CD4-positive, alpha-beta T cell (primary cell): ENCODE measurements at places on chromosomes 4 and X. TPM values are rescaled to one million over a fixed set of nuclear protein-coding genes. Genes with fewer than 3 reads are reported as not detected.

- no peak for DNase-seq
Observed at GRCh38 chr4:85527815-85528214, 52.9 kb downstream of the ARHGAP24 start.

DNA sequence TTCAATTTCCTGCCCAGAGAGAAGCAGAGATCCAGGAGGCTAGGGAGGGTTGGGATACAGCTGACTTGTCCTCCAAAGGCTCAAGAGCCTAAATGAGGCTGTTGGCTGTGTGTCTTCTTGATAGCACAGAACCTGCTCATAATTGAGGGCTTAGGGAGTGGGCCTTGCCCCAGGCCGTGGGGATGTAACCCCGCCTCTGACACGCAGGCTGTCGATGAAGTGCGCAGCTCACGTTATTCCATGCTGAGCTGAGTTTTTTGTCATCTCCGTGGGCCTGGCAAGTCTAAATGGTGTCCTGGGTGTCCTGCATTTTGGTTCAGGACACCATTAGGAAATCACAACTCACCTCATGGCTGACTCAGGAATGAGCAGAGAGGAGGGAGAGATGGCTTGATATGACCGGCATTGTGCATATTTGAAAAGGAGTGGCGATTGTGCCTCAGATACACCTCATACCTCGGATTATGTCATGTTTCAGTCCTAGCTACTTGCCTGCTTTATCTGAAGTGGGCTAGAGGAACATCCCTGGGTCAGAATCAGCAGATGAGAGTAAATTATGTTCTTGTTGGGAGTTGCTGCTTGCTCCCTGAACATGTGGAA is 43.7 kb downstream of the FHDC1 start:
- no peak for DNase-seq

TMEM31 gene
- not detected for total RNA-seq

GRCh38 chrX:154033848-154034247 is 14.1 kb upstream of the IRAK1 start:
- no peak for DNase-seq

ARMCX1 gene
- total RNA-seq = 0.66 TPM

CYSLTR1 gene
- total RNA-seq = 6.6 TPM

DNA sequence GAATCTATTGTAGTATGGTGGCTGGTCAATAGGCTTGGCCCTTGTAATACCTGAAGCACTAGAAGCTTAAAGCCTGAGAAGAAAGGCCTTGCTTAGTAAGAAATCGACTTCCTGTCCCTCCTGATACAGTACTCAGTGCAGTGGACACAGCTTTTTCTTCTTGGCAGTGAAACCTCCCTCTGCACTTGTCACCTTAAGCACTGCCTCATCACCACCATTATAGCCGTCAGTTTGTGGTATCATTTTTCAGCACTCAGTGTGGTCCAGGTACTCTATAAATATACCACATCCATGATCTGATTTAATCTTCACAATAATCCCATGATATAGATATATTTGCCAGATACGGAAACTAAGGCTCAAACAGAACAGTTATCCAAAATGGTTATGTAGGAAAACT is 75.2 kb downstream of the PALLD start:
- no peak for DNase-seq

GRCh38 chr4:146343199-146343598 is 128.9 kb downstream of the REELD1 start:
- no peak for DNase-seq

- DNase-seq = no peak
Observed at GRCh38 chr4:16827045-16827444, 71.4 kb downstream of the LDB2 start.

DCLK2 gene
- not detected for total RNA-seq

DNA sequence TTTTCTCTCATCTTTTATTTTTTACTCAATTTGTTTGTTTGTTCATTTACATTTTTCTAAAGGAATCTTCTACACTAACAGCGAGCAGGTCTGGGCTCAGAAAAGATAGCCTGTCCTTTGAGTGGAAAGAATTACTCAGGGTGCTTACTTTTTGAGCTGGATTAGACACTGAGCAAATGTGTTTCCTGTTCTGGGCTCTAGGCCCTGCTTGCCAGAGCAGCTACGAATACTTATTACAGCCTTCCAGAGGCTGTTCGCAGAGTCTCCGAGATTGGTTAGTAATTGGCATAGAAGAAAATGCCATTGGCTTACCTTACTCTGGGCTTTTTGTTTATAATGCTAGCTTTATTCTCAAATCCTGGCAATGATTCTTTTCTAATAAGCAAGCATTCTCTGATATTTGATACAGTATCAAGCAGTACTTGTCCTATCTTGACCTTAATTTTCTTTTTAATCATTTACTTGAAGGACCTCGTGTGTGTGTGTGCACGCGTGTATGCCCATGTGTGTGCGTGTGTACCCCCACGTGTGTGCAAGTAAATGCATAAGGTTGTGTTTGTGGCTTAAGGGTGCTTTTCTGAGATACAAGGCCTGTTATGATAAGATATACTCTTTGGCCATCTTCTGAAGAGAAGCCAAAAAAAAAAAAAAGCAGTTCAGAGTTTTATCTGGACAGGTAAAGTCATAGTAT is 76.2 kb upstream of the GRXCR1 start:
- DNase-seq = no peak

GRCh38 chr4:162874748-162875147 is 291.9 kb downstream of the NAF1 start:
- no peak for DNase-seq

GRCh38 chr4:26252349-26253025 is 68.3 kb upstream of the RBPJ start:
- no peak for DNase-seq

- no peak for DNase-seq
Observed at GRCh38 chr4:176270669-176271068, 1.6 kb upstream of the ASB5 start.

DNA sequence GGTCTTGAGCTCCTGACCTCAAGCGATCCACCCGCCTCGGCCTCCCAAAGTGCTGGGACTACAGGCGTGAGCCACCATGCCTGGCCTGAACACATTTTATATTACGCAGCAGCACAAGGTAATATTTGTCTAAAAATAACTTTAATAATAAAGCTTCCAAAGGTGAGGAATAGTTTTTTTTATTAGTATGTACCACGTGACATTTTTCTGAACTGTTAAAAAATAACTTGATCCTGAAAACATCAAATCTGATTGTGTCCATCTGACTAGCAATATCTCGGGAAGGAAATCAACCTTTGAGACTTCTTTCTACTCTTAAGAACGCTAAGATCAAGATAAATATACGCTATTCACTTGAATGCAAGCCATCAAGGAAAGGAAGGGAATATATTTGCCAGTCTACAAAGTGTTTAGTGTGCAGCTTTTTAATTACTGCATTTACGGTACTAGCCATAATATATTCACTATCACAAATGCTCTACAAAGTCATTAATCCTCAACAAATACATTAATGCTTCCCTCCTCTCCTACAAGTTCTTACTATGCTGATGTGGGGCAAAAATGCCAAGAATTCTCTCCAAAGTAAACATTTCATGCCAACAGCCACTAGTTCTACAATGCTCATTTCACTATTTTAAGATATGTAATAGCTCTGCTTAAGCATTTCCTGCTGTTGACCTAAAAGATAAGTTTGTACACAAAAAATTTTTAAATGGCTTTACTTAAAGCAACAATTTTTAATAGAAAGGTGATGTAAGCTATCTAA is 143.6 kb downstream of the APBB2 start:
- no peak for DNase-seq

DNA sequence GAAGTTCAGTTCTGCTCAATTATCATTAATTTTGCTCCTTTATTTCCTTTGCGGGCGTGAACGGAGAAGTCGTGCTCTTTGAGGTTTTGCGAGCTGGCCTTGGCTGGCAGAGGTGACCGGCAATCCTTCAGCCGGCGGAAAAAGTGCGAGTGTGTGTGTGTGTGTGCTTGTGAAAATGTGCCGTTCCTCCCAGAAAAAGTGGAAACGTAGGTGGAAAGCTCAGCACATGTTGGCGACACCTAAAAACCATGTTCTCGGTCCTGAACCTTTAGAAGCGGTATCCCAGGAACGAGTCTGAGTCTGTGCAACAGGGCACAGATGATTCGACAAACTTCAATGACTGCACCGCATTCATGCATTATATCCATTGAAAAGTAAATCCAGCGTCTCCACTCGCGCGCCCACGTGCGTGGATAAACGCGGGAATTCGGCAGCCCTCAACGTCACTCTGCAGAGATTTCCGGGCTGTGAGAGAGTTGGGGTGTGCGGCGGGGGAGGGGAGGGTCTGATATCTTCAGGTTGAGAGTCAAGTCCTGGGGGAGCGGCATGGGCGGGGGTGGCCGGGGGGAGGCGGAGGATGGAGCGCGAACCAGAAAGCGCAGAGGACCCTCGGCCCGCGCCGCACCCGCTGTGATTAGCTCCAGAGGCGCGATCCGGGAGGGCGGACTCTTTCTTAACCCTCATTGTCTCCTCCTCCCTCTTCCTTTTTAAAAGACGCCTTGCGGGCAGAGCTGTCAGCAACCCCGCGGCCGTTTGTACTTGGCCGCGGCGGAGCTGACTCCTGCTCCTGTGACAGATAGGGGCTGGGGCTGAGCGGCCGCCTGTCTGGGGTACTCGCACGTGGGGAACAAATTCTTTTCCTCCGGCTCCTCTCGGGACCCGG is at the start of gene SHISA3:
SHISA3 (plus strand) TSS at position 737 of the 883 bp plus-strand sequence. CDS start 569 bp downstream, outside the sequence.
- no peak for DNase-seq

NLRP2B gene
- total RNA-seq = not detected

ATP10D gene
- 1.7 TPM for total RNA-seq

- no peak for DNase-seq
Observed at GRCh38 chr4:182404376-182404775, 161.2 kb downstream of the TENM3 start.

GRCh38 chr4:67700116-67700737 is 728 bp downstream of the UBA6 start:
- no peak for DNase-seq

FDCSP gene
- not detected for total RNA-seq

GRCh38 chr4:95867919-95868318 is 28.0 kb downstream of the PDHA2 start:
- no peak for DNase-seq

DNA sequence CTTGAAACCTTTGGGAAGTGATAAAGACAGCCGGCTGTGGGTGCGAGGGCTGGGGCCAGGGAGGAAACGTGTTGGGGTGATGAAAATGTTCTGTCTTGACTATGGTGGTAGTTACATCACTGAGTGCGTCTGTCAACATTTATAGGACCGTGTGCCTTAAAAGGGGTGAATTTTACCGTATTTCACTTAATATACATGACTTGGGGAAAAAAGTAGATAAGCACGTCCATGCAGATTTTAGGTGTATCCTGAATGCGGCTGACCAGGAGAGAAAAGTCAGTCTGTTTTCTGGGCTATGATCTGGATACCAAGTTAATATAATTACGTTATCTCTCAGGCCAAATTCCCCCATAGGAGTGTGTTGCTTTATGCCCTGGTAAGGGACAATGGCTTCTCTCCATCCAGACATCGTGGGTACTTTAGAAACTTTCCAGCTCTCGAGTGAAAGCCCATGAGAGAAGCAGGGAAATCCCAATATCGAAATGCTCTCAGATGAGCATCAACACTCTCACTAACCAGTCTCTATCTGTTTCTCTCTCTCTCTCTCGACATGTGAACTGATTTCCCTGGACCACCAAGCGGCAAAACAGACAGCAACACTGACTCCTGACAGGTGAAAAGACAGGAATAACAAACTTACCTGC is 71.5 kb downstream of the IRF2 start:
- DNase-seq = no peak

GAB1 gene
- total RNA-seq = 0.64 TPM

- DNase-seq = no peak
Observed at GRCh38 chr4:152009983-152010709, 249.3 kb upstream of the GATB start.

GRCh38 chr4:163672751-163673150 is 178.3 kb downstream of the TMA16 start:
- DNase-seq = no peak

DNA sequence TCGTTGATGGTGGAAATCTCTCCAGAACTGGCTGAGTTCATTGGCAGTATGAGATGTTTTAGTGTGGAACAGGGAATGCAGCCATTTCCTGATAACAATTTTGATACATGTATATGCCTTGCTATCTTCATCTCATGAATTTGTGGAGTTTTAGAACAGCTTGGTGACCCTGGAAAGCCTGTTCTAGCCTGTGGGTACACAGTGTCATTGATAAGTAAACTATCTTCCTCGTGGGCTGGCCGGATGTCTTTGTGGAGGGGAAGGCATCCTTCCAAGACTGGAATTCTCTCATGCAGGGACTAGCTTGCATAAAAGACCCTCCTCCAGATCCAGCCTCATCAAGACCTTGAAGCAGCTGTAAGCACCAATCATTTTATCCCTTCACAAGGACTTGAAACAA is 40.2 kb upstream of the NUDT10 start:
- DNase-seq = no peak

- DNase-seq = no peak
Observed at GRCh38 chr4:25535278-25535677, 120.4 kb upstream of the SLC34A2 start.

GRCh38 chr4:73683033-73683432 is 57.3 kb upstream of the CXCL8 start:
- DNase-seq = no peak

CLGN gene
- total RNA-seq = not detected

- no peak for DNase-seq
Observed at GRCh38 chr4:8689741-8690140, 97.2 kb downstream of the CPZ start.

- no peak for DNase-seq
Observed at GRCh38 chrX:133658293-133658911, 243.1 kb upstream of the GPC4 start.

CDKN2AIP gene
- total RNA-seq = 55.7 TPM

DNA sequence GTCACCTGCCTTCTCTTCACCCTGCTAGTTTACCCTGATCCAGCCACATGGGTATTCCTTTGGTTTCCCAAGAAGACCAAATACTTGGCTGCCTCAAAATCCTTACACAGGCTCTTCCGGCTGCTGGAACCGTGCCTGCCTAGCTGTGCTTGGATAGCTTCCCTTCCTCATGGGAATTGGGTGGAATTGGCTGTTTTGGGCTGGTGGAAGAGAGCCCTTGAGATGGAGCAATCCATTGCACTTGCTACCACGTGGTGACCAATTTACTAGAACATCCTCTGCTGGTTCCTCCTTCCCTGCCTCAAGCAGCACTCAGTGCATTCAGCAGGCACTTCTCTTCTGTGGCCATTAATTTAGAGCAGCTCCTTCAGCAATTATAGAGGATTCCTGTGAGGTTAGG is 119.3 kb upstream of the AP1S2 start:
- no peak for DNase-seq

- no peak for DNase-seq
Observed at GRCh38 chrX:103828529-103828928, 3.5 kb downstream of the RAB9B start.

GRCh38 chr4:81409836-81410235 is 61.9 kb downstream of the RASGEF1B start:
- no peak for DNase-seq

VMA21 gene
- total RNA-seq = 19.3 TPM

GRCh38 chrX:114344756-114345349 is 239.0 kb upstream of the HTR2C start:
- DNase-seq = no peak

- no peak for DNase-seq
Observed at GRCh38 chr4:155339588-155339987, 37.2 kb downstream of the MAP9 start.
